ENCODE measurements at places on chromosomes 6 and 20.

GRCh38 chr6:23692184-23692583, 433.8 kb upstream of the NRSN1 start:
- no peak for DNase-seq

- DNase-seq: no peak
Measured at GRCh38 chr6:43304361-43304760, 4.3 kb downstream of the CRIP3 start.

DNA sequence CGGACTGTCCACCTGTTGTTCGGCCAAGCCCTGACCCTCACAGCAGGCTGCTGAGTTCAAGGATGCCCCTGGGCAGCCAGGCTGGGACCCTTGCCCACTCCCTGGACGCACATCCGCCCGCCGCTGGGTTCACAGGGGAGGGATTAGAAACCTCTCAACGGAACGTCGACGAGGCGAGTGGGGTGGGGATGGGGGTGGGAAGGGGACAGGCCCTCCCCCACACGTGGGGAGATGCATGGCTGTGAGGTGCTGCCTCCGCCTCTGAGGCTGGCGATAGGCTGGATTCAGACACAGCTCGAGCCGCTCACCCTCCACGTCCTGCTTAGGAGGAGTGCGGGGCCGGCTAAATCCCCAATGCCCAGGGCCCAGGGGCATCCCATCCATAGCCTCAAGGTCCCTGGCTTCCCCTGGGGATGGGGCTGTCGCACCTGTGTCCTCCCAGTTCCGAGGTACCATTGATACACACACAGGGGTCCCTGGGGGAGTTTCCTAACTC, 90.6 kb upstream of the BHLHE23 start:
- no peak for DNase-seq

- DNase-seq: no peak
Measured at GRCh38 chr6:144912474-144912873, 627.3 kb downstream of the UTRN start.

- DNase-seq: no peak
Measured at GRCh38 chr6:114169763-114170162, 173.1 kb downstream of the HS3ST5 start.

DNA sequence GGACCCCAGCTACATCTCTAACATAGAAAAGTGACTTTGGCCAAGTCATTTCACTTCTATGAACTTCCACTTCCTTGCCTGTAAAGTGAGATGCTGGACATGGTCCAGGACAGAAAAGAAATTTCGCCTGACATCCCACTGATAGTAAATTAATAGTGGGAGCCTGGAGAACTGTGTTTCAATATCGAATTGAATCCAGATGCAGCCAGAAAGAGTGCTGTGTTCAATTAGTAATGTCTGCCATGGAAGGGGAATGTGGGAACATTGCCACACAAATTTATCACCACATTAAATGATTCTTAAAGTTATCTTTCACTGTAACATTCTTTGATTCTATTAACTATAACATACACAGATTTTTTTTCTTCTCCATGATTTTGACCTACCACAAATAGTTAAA, 255.0 kb downstream of the HACE1 start:
- DNase-seq: no peak

- no peak for DNase-seq
Measured at GRCh38 chr6:112335736-112336135, 11.4 kb upstream of the RFPL4B start.

DNA sequence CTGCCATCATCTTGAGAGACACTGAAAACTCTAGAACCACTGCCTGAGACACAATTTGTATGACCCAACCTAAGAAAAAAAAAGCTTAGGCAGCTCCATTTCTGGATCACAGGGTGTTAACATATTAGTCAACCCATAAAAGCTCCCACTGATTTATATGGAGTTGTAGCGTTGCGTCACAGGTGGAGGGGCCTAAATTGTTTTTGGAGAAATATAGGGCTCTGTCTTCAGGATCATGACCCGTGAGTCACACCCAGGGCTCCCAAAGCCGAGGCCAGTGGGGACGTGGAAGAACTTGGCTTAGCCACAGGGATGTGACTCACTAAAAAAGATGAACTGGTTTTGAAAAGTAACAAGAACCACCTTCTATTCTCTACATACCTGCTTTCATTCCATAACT, 116.5 kb upstream of the BMP2 start:
- DNase-seq: peak; percentile 4

GRCh38 chr6:44431118-44431725, 43.7 kb downstream of the CDC5L start:
- no peak for DNase-seq

- no peak for DNase-seq
Measured at GRCh38 chr6:15616261-15616660, 46.6 kb downstream of the DTNBP1 start.

DNA sequence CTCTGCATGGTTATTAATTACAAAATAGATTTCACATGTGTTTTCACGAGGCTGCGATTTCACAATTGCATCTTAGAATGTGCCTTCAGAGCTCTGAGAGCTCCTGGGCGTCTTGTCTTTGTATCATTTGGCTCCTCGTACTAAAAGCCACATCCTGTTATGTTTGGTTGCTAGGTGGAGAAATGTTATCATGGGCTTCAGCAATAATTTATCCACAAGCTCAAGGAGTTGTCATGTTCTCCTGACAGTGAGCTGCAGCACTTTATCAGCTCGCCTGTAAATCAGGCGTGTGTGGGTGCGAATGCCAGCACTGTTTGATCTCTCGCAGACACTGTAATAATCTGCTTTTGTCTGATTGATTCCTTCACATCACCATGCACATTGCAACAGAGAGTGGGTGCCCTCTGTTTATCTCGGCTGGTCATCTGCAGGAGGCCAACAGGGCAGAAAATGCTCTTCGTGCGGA, 218.6 kb upstream of the ZFP64 start:
- no peak for DNase-seq

- DNase-seq: no peak
Measured at GRCh38 chr6:13294499-13295069, 33.8 kb downstream of the TBC1D7 start.

- DNase-seq: no peak
Measured at GRCh38 chr20:55540486-55540885, 464.8 kb downstream of the CBLN4 start.

DNA sequence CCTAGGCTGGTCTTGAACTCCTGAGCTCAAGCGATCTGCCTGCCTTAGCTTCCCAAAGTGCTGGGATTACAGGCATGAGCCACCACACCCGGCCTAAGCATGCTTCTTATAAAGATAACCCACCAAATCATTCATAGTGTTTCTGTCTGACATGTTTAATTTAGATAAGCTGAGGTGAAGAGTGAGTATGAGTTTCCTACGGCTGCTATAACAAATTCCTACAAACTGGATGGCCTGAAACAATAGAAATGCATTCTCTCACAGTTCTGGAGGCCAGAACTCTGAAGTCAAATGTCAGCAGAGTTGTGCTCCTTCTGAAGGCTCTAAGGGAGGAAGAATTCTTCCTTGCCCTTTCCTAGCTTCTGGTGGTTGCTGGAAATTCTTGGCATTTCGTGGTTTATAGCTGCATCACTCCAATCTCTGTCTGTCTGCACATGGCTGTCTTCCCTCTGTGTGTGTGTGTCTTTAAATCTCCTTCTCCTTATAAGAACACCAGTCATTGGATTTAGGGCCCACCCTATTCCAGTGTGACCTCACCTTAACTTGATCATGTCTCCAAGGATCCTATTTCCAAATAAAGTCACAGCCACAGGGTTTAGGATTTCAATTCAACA, 29.9 kb downstream of the MAPK13 start:
- DNase-seq: no peak

DNA sequence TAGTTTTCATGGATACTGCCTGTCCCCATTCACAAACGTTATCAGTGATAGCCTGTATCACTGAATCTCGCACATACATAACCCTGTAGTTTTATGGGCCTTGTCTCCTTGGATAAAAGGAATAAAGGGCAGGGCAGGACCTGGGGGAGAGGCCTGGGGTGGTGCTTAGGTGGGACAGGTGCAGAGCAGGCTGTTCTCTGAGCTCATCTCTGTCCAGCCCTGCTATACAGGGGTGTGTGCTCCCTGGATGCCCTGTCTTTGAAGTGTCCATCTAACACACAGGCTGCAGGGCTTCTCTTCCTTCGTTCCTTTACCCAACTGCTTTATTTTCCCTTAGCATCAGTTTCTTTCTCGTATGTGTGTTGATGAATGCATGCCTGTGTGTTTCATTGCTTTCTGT, 26.4 kb downstream of the BRPF3 start:
- DNase-seq: no peak

DNA sequence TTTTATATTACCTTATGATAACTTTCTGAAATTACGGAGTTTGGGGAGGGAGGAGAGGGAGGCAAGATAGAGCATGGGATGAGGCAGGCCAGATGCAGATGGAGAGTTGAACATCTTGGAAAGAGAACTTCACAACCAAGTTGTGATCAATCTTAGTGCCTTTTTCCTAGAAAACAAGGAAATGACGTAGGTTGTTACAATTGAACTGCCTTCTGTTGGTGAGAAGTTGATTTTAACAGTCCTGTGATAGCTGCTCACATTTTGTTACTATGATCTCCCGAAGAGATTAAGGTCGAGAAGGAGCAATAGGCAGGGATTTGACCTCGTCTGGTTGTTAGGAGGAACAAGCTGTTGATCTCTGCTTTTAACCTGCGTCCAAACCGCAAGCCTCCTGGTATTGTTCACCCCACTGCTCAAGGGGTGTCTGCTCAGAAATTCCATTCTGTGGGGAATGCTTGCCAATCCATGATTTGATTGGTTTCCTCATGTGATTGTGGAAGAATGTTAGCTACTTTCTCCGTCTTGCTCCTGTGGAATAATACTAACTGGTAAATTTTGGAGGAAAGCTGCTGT, 35.1 kb downstream of the TIAM2 start:
- no peak for DNase-seq

DNA sequence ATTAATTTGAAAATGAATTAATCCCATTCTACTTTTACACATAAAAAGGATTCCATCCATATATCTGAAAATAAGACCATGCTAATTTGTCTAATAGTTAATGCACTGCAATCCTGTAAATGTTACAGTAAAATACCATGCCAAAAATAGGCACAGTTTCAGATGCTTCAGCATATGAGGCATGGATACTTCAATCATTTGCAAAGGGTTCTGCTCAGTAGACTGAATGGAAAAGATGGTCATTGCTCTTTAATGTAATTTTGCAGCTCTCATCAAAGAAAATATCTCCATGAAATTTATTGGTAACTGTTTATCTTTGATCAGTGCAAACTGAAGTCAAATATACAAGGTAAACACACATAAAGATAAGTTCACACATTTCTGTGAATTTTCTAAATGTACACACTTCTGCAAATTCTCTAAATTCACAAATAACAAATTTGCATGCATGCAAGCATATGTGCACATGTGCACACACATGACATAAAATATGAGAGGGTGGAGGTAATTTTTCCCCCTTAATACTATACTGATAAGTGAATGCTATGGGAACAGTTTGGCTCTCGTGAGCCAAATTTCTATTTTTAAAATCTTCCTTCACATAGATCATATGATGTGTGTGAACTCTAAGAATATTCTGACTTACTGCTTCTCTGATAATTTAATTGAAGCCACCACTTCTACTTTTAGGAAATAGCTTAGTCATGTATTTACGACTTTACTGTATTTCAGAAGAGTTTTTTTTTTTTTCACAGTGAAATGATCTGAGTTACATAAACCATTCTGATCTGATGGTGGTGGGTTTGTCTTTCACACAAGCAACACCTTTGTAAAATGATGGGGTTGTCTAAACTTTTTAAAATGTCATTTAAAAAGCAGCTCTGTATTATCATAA, 996.8 kb upstream of the CITED2 start:
- DNase-seq: no peak

GRCh38 chr6:90256698-90257485, 39.8 kb downstream of the BACH2 start:
- DNase-seq: peak; percentile 18

- no peak for DNase-seq
Measured at GRCh38 chr20:63102721-63103375, 96.1 kb upstream of the BHLHE23 start.

- no peak for DNase-seq
Measured at GRCh38 chr20:57582432-57583288, 21.8 kb downstream of the PCK1 start.

- no peak for DNase-seq
Measured at GRCh38 chr6:160010067-160010466, 41.2 kb downstream of the IGF2R start.

GRCh38 chr6:153537422-153537821, 406.3 kb upstream of the RGS17 start:
- DNase-seq: no peak

GRCh38 chr6:87663434-87663833, 38.6 kb downstream of the AKIRIN2 start:
- no peak for DNase-seq

GRCh38 chr6:110493253-110493800, 16.9 kb upstream of the SLC22A16 start:
- DNase-seq: no peak

GRCh38 chr6:11291582-11291981, 59.1 kb upstream of the NEDD9 start:
- DNase-seq: no peak

GRCh38 chr20:14604143-14604542, 266.7 kb upstream of the FLRT3 start:
- no peak for DNase-seq

- DNase-seq: no peak
Measured at GRCh38 chr6:140586426-140587061, 1212.1 kb upstream of the CITED2 start.

DNA sequence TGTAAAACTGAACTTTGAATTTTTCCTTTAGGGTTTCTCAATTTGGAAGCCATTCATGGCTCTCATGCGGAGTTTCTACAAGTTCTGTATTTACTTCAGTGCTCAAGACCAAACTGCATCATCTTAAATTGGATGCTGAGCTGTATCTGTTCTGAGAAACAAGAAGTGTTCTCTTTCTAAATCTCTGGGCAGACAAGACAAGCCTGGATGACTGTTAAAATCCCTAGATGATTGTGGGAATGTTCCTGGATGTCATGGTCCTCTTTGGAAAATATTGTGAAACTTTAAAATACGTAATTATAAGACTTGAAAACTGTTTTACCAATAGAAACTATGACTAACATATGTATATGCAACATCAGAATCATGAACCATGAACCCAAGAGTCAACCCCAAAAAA, 6.2 kb upstream of the GCM1 start:
- no peak for DNase-seq

GRCh38 chr6:26452631-26453235, 5.0 kb upstream of the BTN2A1 start:
- no peak for DNase-seq

GRCh38 chr6:123770247-123770949, 33.3 kb upstream of the NKAIN2 start:
- DNase-seq: no peak

All from Panc1 (cell line).